ENCODE measurements at places on chromosomes 1 and 21.

DNA sequence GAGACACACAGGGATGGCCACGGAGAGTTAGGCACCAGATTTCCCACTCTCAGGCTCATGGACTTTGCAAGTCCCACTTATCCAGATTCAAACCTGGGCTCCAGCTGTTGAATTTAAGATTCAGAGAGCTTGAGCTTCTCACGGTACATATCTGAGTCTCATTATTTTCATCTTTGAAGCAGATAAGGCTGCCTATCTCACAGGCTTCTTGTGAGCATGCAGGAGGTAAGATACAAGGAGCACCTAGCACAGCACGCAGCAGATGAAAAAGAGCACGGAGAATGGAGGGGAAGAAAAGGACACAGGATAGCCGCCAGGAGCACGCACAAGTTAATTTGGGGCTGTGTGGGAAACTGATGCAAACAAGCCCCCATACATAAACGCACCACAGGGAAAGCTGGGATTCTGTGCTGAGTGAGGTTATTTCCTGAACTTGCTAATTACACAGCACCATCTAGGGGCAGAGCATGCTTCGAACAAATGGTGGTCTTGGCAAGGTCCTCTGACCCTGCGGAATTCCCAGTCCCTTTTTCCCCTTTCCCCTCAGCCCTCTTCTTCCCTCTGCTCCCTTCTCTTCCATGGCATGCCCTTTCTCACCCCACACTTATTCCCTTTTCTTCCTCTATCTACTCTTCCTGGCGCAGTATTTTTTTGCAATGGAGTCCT lies 134.7 kb upstream of the VANGL1 start:
- no peak for DNase-seq

DNA sequence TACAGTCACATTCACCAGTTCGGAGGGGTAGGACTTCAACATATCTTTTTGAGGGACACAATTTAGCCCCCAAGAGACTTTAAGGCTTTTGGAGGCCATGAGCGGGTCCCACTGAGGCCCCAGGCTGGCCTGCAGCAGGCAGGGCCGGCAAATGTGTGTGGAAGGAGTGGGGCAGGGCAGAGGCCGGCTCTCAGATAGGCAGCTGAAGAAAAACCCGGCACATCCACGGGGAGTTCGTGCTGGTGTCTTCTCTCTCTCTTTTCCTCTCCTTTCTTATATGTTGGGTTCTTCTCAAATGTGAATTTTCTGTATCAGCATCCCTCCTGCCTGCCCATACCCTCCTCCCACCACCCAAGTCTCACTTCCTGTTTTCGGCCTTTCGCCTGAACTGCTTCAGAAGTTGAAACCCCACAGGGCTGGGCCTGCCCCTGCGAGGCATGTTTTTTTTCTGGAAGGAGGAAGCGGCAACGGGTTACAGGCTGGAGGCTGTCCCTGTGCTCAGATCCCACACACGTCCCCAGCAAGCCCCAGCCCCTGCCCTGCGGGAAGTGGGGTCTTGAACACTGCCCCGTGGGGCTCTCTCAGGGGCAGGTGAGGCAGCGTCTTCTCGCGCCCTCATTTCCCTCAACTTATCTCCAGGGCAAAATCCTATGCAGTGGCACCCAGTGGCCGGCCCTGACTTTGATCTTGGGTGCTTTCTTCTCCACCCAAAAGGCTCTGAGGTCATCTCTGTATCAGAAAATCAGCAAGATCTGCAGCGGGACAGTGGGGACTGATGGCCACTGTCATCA lies 9.7 kb upstream of the UMODL1 start:
- DNase-seq = no peak

DNA sequence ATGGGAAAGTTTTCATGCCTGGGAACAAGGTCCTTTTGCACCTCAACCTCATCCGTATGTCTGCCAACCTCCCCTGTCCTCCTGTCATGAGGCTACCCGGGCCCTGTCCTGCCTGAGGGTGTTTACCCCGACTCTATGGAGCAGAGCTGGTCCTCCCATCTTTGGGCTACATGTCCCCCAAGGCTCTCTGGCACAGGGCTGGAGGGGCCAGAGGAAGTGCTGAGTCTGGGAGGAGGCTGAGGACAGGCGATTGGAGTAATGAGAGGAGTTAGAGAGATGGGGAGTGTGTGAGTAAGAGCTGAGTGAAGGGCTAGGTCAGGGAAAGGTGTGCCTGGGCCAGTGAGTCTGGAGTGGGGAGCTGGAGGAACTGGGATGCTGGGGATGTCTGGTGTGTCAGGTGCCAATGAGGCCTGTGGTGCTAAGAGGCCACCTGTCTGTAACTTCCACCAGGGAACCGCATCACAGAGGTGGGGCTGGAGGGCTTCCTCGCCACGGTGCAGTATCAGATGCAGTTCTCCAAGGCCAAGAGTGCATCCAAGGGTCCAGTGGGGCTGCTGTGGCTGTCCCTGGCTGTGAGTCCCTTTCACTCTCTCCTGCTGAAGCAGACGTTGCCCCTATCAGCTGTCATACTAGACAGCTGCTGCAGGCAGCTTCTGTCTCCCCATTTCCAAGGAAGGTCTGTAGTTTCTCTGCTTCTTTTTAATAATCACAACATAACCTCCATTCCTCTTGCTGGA lies 11.7 kb downstream of the LRRC71 start:
- DNase-seq = no peak

DNA sequence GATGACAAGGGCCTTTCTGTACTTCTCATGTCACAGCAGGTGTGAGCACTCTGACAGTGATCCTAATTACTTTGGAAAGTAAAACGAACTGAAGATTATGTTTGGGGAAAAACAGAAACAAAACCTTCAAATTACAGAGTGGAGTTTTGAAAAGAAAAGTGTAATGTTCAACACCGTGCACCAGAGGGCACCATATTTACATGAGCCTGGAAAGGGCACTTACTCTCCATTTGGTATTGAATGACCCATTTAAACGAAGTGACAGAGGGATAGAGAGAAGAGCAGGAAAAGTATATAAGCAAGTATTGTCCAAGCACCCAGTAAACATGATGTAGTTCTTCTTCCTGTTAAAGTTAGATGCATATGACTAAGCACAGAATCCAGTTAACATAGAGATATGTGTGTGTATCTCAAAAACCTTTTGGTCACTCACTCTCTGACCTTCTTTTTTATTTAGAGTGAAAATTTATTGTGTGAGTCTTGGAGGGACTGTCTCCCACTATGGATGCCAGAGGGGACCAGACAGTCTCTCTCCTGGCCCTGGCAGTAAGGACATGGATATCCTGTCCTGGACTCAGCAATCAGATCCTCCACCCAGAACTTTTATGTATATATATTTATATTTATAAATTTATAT lies 3.8 kb upstream of the RGSL1 start:
- DNase-seq = no peak

DNA sequence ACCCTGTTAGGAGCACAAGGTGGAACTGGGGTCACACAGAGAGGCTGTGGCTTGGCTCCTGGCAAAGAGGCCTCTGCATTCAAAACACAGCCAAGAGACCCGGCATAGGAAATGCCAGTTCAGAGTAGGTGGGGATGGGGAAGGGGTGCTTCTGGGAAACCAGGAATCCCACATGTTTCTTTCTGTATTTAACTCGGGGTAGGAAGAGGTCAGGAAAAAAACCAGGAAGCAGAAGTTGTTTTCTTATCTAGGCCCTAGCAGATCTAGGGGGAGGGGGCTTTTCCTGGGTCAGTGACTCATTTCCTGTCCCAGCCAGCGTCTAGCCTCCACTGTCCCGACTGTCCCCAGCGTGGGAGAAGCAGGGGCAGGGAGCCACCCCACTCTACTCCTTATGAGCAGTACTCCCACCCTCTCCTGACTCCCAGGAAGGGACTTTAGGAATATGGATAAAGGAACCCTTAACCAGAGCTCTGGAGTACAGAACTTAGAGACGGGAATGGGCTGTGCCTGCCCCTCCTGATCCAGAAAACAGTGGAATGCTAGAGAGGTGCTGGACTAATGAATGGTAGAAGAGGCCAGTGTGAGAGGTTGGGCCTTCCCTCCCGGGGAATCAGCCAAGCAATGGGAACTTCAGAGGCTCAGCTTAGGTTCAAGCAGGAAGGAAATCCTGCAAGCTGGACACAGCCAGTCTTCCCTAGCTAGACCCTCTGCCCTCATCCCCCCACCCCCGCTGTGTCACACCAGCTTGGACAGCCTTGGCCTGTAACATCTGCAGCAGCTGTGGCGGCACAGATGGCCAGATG lies 5.7 kb downstream of the FHL3 start:
- DNase-seq = no peak

DNA sequence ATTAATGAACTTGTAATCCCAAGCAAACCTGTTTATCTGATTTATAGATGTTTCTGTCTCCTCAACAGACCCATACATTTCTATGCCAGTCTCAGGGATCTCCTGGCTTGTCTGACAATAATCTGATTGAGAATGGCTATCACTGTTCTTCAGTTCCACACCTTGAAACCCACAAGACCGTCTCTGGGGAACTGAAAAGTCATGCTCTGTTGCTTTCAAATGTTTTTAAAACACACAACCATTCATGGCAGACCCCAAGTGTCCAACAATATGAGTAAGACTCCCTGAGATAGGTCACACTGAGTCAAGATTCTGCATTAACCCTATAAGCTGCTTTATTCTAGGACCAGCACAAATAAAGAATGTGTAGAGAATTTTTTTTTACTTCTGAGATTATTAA lies 611.2 kb upstream of the PLXNA2 start:
- no peak for DNase-seq

DNA sequence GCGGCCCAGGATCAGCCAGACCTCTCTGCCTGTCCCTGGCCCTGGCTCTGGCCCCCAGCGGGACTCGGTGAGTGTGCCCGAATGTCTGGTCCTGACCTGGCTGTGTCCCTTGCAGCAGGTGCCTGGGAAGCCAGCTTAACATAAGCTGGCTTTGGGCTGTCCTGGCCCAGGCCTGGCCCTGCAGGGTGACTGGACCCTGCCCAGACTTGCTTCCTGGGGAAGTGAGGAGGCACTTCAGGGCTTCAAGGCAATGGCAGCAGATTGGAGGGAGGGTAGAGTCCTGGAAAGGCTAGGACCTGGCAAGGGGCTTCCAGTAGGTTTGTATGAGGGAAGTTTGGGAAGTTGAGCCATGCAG lies 16.4 kb downstream of the RPS6KA1 start:
- no peak for DNase-seq

DNA sequence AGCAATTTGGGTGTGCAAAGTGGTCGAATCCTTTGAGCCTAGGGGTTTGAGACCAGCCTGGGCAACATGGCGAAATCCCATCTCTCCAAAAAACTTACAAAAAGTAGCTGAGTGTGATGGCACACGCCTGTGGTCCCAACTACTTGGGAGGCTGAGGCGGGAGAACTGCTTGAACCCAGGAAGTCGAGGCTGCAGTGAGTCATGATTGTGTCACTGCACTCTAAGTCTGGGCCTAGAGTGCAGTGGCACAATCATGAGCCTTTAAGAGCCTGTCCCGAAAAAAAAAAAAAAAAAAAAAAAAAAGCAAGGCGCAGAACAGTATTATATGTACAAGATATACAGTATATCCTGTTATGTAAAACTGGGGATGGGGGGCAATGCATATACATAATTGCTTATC lies 25.1 kb upstream of the HTR1D start:
- DNase-seq = no peak

DNA sequence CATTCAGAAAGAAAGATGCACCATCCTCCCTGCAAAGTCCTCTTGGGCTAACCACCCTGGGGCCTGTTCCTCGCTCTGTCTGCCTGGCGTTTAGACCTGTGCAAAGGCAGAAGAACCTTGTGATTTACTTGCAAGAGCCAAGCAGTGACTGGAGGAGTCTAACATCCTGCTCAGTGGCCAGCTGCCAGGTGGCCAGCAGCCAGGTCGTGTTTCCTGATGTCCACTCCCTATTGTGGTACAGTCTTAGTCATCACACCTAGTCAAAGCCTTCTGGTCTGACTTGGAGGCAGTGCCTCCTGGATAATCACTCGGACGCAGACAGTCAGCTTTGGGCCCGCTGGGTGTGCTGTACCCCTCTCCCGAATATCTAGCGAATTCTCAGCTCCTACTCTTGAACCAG lies 118.1 kb downstream of the PGBD5 start:
- no peak for DNase-seq

DNA sequence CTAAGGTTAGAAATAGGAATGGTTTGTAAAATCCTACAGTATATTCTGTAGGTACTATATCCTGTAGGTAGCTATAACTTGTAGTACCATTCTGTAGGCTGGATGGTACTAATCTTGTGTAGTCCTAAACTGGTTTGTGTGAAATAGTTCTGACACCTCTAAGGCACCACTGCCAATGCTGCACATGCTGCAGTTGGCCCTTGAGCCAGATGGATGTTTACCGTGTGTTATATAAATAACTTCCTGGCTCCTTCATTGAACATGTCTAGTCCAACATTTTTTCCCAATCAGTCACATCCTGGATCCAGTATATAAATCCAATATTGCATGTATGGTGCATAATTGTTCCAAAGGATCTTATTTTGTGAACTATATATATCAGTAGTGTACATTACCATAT lies 89.5 kb upstream of the GNG4 start:
- DNase-seq = no peak

DNA sequence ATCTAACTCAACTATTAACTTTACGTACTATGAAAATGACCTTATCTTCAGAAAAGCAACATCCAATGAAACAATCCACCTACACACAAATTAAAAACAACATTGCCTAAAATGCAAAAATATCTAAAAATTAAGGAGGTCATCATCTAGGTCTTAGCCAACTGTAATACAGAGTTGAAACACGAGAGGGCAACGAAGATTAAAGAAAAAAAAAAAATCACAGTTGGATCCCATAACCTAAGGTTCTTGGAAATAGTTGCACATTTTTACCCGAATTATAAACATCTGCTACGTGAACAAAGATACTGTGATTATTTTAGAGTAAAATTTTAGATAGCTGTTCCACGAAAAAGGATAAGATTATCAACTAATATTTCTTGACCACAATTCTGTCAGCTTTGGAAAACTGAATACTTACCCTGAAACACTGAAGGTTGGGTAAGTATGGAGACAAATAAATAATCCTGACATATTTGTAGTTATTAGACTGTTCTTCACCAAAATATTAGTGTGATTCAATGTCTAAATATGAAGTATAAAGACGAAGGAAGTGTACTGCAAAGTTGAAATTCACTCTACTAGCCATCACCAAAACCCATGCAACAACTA lies 88.0 kb upstream of the AK4 start:
- no peak for DNase-seq

- DNase-seq = no peak
These were observed 433.1 kb downstream of the CAMTA1 start for GRCh38 chr1:7218210-7218832.

Measured in activated T-helper 1 cell treated with anti-CD3 and anti-CD28 coated beads, Interleukin-2, amount 50 U/mL, for 16 hours (primary cell).